ELR (cell line): ENCODE measurements at places on chromosomes 2 and 18.
A peak's percentile ranks its signal among the peaks of the same experiment; 100 is the strongest.

GRCh38 chr18:61136711-61137251 lies 196.4 kb upstream of the CDH20 start:
- DNase-seq = no peak

DNA sequence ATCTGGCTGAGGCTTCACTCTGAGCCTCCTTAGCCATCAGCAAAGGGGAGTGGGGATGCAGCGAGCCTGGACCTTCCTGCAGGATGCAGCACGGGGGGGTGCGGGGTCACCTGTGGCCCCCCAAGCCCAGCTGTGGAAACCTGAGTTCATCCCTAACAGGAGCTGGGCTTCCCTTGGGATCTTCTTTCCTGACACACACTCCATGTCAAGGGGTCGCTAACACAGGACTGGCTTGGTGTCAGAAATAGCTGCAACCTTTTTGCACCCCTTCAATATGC lies 174.7 kb downstream of the RTP5 start:
- DNase-seq = no peak

GRCh38 chr2:138503087-138503442 lies 1.5 kb downstream of the SPOPL start:
- peak; percentile 17 for DNase-seq

DNA sequence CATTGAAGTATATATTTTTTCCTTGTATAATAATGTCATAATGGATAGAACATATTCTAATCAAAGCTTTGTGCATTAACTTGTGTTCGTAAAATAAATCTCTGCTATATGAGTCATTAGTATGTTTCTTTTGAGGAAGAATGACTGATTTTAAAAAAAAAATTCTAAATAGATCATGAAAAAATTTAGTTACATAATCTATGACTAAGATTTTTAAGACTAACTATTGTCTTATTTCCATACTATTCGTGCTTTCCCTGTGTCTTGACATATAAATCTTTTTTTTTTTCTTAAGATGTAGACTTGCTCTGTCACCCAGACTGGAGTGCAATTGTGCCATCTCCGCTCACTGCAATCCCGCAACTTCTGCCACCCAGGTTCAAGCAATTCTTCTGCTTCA lies 226.1 kb downstream of the DSEL start:
- DNase-seq = peak; percentile 58

GRCh38 chr18:68564351-68564750 lies 150.6 kb downstream of the TMX3 start:
- DNase-seq = no peak

DNA sequence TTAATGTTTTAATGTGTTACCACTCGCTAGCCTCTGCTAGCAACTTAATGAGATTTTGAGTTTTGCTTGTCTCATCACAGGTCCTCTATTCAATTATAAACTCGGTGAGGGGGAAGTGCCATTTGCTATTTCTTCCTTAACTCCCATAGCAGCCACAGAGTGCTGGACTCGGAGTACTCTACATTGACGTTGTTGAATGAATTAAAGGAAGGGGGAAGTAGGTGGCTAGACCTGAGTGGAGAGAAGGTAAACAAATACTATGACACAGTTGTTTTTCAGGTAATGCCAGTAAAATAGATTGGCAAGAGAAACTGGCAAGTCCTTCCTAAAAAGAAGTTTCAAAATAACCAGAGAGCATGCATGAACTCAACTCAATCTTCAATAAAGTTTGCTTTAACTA lies 339.3 kb downstream of the HRH4 start:
- DNase-seq = no peak

DNA sequence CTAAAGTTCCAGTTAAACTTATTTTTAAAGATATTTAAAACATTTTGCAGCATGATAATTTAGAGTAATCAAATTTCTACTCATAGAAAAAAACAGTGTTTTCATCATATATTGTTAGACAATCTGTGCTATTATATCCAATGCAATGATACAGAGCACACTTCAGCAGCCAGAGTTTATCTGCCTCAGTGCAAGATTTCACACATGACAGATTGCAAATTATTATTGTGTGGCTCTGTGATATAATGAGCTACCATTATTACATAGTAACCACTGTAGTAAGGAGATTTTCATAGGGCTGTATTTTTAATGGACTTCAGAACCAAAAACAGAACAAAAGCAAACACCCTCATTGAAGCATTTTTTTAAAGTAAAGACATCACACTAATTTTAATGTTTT lies 762.4 kb downstream of the DSC3 start:
- no peak for DNase-seq

GRCh38 chr2:233846387-233847247 lies 7.7 kb downstream of the HJURP start:
- no peak for DNase-seq

GRCh38 chr2:36450466-36451196 lies 95.1 kb downstream of the CRIM1 start:
- DNase-seq = peak; percentile 88

GRCh38 chr2:81672923-81673322 lies 1368.4 kb upstream of the LRRTM1 start:
- DNase-seq = no peak

DNA sequence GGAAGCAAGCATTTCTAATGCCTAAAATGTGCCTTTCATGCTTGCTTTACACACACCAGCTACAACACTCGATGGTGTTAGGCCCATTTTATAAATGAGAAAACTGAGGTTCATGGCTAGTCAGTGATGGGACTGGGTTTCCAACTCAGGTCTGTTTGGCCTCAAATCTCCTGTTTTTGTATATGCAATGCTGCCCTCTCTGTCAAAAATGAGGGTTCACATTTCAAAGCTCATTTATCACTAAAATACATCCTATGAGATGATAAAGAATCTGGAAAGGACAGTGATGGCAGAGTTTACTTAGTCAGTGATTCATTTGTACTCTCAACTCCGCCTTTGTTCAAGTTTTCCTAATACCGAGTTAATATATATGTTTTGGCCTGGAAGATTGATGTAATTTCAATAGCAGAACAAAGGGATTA lies 92.3 kb downstream of the KCTD1 start:
- no peak for DNase-seq

DNA sequence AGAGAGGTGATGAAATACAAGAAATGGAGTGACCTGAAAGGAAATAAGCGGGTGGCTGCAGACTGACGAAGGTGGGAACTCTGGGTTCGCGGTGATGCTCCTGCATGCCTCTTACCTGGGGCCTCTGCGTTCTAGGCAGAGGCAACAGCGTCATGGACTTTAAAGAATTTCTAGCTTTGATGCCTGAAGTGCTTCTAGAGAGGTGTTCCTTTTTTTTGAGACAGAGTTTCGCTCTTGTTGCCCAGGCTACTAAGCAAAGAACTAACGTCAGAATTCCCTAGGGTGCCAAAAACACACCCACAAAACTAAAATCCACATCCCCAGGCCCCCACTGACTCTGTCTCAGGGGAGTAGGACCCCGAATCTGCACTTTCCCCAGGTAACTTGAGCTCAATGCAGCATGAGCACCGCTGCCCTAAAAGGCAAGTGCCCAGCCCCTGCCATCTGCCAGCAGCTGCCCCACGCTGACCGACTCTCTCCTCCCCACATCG lies 110.5 kb upstream of the ID2 start:
- DNase-seq = no peak

DNA sequence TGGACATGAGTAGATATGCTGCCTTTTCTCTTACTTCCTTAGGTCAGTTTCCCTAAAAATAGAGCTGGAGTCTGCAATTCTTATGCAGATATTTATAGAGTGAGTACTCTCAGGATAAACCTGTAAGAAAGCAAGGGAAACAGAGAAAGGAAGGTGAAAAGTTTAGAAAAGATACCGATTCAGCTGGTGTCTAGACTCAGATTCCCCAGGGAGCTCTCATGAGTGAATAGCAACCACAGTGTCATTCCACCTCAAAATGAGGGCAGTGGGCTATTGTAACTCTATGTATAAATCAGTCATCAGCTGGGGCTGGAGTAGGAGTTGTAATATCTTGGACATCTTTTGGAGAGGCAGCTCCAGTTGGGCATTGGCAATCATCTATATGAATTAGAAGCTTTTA lies 1485.1 kb upstream of the TMEFF2 start:
- no peak for DNase-seq

DNA sequence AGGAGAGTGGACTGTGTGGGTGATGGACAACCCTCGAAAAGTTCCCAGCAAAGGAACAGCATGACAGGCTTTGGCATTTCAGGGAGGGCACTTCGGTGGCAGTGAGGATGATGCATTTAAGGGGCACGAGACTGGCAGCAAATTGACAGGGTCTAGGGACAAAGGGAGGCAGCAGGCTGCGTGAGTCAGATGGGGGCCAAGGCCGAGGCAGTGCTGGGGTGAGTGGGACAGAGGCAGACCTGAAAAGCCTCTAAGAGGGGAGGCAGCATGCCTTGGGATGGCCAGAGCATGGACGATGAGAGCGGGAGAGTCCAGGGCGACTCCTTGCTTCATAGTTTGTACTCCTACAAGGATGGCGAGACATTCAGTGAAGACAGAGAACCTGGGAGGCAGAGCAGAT lies 49.5 kb upstream of the LYPD1 start:
- no peak for DNase-seq

DNA sequence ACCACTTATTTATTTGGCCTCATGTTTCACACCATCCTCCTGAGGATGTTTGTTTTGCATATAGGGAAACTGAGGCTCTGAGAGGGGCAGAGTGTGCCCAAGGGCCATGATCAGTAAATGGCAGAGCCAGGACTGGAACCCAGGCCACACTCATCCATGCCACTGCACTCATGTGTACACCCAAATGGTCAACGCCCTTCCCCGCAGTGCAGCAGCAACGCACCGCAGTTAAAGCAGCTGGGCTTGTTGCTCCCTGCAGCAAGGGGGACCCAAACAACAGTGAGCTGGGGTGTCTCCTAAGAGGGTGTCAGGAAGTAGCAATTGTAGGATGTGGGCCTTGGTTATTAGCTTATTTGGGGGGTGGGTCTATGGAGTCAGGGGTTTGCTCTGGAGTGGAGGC lies 36.6 kb downstream of the ZAP70 start:
- no peak for DNase-seq
